Stimulated activated CD8-positive, alpha-beta memory T cell treated with anti-CD3 and anti-CD28 coated beads, Interleukin-4, amount 100 ng/mL, for 48 hours (primary cell): ENCODE measurements at places on chromosomes 11 and 22.
A peak's percentile ranks its signal among the peaks of the same experiment; 100 is the strongest.

- DNase-seq = peak; percentile 83
Observed at GRCh38 chr11:66388780-66389386, 17.3 kb upstream of the SLC29A2 start.

- no peak for DNase-seq
Observed at GRCh38 chr11:46105134-46105628, 16.1 kb downstream of the PHF21A start.

DNA sequence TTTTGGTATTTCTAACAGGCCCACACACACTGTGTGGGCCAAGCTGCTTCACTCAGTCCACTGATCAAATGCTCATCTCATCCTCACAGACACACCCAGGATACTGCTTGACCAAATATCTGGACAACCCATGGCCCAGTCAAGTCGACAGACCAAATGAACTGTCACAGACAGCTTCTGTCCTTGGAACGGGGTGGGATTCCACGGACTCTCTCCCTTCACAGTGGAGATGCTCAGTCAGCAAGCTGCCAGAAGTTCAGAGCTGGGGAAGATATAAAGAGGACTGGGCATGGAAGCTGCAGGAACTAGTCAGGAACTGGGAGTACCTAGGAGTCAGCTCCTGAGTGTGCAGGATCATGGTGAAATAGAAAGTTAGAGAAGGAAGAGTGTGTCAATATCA is 34.6 kb upstream of the CD81 start:
- DNase-seq = no peak

DNA sequence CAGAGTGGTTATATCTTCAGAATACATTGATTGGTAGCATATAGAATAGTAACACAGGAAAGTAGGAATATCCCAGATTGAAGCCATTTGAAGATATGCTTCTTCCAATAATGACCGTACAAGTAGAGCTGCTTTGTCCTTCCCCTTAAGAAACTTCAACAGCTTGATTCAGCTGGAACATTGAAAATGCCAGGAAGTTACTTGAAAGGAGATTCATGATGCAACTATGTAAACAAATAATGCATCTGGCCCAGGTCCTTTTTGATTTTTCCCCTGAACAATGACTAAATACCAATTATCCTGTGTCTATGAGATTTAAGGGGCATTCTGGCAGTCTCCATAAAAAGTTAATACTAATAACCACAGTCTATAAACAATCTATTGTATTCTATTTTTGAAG is 3.0 kb downstream of the DKK3 start:
- no peak for DNase-seq

GRCh38 chr11:45021001-45021400 is 70.3 kb upstream of the TP53I11 start:
- no peak for DNase-seq

DNA sequence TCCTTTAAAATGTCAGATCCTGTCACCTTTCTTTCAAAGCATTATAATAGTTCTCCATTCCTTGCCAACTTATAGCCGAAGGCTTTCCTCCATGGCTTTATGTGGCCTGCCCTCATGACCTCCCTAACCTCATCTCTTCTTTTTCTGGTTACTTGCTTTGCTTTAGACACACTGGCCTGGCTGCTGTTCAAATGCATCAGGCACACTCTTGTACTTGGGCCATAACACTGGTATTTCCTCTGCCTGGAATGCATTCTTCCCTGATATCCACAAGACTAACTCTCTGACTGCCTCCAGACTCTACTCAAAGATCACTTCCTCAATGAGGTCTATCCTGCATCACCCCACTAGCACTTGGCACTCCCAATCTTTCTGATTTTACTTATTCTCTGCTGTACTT is 710.3 kb downstream of the KCNA4 start:
- DNase-seq = no peak

DNA sequence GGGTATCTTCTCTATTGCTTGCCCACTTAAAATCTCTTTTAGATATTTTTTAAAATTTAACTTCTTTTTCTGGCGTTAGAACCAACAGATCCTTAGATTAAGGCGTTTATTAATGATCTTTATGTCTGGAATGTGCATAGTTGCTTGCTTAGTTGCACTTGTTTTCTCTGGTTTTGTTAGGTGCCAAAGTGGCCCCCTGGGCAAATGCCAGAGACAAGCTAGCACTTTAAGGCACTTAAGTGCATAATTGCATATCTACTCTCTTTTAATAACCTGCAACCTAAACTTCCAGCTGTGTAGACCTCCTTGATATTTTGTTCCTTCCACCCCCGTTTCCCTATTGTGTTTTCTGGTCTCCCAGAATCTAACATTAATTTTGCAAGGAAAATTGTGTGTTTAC is 3.3 kb downstream of the RBM4 start:
- no peak for DNase-seq

DNA sequence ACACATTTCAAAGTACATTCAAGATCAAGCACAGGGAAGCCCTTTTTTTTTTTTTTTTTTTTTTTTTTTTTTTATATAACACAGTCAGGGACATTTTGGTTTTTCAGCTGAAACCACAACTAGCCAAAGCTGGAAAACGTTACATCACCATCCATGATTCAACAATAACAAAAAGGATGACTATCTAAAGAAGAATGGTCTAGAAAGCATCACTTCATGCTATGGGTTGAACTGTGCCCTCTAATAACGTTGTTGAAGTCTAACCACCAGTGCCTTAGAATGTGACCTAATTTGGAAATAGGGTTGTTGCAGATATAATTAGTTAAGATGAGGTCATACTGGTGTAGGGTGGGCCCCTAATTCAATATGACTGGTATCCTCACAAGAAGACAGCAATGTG is 46.6 kb downstream of the MTMR2 start:
- DNase-seq = no peak

GRCh38 chr11:119206511-119207414 is 624 bp downstream of the CBL start:
- peak; percentile 76 for DNase-seq

DNA sequence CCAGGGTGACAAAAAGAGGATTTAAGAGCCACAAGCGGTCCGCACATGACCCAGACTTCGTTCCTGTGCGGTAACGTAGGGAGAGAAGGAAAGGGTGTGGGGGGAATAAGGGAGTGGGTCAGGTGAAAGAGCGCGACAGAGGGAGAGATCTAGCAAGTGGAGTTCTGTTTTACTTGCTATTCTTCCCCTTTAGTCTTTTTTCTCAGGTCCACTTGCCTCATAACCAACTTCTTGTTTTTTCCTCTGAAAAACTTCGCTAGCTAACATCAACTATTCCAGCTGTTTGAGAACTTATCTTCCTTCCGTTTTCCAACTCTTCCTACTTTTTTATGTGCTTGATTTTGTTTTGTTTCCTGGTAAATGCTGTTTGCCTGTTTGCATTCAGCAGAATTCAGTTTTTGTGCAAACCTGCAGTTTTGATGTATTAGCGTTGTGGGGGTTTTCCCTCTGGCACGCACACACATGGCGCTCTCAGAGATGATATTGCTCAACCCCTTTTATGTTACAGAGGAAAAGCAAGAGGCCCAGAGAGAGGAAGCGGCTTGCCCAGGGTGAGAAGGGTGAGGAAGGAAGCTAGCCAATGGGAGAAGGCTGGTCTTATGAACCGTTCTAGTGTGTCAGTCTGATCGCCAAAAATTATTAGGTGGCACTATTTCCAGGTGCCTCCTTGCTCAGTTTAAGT is 592 bp upstream of the CTSC start:
- peak; percentile 65 for DNase-seq

- no peak for DNase-seq
Observed at GRCh38 chr11:6285019-6285418, 25.4 kb downstream of the CCKBR start.

GRCh38 chr11:86261328-86261727 is 16.8 kb downstream of the EED start:
- no peak for DNase-seq

DNA sequence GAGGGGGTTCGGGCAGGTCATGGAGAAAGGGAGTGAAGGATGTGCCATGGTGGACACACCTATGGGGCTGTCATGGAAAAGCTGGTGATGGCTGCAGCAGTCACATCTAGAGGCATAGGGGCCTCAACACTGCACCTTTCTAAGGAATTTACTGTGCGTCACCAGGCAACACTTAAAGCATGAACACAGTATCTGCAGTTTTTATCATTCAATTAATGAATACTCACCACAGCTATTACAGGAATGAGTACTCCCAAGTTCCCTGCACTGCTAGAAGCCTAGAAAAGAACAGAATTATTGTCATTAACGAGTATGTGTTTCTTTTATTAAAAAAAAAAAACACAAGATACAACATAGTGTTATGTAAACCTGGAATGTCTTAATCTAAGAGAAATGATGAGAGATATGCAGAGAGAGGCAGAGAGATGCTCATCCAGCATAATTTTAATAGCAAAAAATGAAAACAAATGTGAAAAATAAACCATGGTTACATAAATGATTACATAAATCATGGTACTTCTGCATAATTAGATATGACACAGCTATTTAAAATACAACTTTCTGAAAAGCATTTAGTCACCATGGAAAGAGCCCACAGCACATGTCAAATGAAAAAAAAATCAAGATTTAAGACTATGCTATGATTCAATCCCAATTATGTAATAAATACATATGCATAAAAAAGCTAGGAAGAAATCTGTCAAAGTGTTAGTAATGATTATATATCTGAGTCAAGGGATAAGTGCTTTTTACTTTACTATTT is 19.2 kb downstream of the SERPIND1 start:
- no peak for DNase-seq

- DNase-seq = no peak
Observed at GRCh38 chr11:75639762-75640181, 29.1 kb downstream of the MAP6 start.

GRCh38 chr11:34067383-34068065 is 16.0 kb downstream of the CAPRIN1 start:
- no peak for DNase-seq

- DNase-seq = peak; percentile 33
Observed at GRCh38 chr11:69674267-69674885, 777 bp downstream of the LTO1 start.

DNA sequence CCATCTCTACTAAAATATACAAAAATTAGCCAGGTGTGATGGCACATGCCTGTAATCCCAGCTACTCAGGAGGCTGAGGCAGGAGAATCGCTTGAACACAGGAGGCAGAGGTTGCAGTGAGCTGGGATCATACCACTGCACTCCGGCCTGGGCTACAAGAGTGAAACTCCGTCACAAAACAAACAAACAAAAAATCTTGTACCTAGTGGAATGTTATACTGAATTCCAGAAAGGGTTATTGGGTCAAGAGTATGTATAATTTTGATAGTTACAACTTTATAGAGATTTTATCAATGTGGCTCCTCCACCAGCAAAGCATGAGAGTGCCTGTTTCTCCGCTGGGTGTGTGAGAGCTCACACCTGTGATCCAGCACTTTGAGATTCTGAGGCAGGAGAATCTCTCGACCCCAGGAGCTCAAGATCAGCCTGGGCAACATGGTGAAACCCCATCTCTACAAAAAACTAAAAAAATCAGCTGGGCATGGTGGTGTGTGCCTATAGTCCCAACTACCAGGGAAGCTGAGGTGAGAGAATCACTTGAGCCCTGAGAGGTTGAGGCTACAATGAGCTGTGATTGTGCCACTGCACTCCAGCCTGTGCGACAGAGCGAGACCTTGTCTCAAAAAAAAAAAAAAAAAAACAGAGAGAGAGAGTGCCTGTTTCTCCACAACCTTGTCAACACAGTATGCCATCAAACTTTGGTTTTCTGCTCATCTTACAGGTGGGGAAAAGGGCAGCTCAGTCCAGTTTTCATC is 12.7 kb upstream of the FOLR1 start:
- no peak for DNase-seq

DNA sequence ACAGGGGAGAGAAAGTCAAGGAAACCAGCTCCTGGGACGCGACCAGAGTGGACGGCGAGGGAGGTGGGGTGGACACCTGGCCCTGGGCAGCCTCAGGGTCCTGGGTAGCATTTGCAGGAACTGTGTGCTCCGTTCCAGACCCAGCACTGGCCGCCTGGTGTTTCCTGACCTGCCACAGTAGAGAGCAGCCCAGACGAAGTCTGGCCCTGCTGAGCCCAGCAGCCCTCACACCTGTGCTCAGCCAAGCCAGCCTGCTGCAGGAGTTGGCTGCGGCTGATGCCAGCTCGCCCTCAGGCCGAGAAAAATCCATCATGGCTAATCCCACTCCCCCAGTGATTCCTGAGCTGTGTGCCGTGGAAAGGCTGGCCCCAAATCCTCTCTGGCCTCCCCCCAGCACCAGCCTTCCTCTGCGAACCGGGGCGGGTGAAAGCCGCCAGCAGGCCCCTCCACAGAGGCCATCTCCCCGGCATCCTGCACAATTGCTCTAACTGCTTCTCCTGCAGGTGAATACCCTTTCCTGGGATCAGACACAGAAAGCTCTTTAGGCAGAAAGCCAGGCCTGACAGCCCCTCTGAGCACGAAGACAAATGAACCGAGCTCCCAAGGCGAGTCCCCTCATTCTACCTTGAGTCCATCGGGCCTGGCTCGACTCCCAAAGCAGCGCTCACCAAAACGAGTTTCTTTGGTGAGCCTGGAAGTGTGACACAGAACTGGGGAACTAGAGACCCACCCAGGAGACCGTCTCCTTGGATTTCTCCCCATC is 88.6 kb downstream of the RTL6 start:
- DNase-seq = no peak

GRCh38 chr22:30591191-30591587 is 521 bp downstream of the PES1 start:
- no peak for DNase-seq

DNA sequence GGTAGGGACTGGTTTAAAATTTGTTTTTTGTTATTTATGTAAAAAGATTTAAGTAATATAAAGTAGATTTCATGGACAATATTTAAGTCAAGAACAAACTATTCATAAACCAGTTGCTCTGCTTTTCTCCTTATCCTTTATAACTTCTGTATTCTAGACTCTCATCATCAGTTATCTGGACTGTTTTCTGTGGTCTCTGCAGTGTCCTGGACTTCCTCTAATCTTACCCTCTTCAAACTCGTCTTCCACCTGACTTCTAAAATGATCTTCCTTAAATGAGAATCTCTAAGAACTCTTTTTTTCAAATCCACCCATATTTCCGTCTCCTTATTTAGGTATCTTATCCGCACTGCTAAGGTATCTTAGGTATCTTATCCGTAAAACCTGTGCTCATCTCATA is 8.1 kb downstream of the RRM1 start:
- DNase-seq = no peak

- no peak for DNase-seq
Observed at GRCh38 chr11:22728600-22729389, 62.4 kb downstream of the GAS2 start.

DNA sequence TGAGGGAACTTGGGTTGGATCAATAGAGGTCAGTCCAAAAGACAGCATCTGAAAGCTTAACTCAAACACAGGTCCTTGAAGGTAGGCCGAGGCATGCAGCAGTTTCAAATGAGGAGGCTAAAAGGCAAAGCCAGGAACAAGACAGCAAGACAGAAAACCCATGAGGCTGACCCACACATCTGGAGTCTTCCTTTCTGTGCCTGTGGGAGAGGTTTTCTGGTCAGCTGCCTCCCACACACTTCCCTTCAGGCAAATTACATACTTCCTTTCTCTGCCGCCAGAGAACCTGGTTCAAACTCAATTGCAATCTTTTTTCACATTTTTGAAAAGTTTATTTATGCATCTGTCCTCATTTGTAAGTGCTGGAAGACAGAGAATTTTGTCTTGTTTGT is 29.8 kb upstream of the CRTAM start:
- peak; percentile 43 for DNase-seq
